ENCODE measurements at places on chromosomes 7 and 10. TPM values are rescaled to one million over a fixed set of nuclear protein-coding genes. Genes with fewer than 3 reads are reported as not detected.

ELMO1 gene
- total RNA-seq, result 139 TPM

ABCA13 gene
- not detected for total RNA-seq

ATAD1 gene
- 43.1 TPM for total RNA-seq

GBF1 gene
- 51.8 TPM for total RNA-seq

MSS51 gene
- 3.9 TPM for total RNA-seq

NUTM2E gene
- not detected for total RNA-seq

SPACDR gene
- 3.3 TPM for total RNA-seq

CYP2E1 gene
- 0.39 TPM for total RNA-seq

PNLIPRP3 gene
- not detected for total RNA-seq

CREB5 gene
- total RNA-seq, result not detected

SORCS1 gene
- total RNA-seq, result not detected

ALOX5 gene
- total RNA-seq, result 2.5 TPM

EMX2 gene
- not detected for total RNA-seq

CCDC172 gene
- total RNA-seq, result not detected

All from T-helper 2 cell treated with Interferon-gamma antibody and Interleukin-4, amounts not matched to agents 100 ng/mL and 5 ng/mL, for 36 hours (primary cell).